ENCODE measurements at places on chromosomes 5 and 9.

GRCh38 chr5:103428411-103428871, 134.1 kb downstream of the NUDT12 start:
- peak; percentile 26 for DNase-seq

- DNase-seq, result peak; percentile 23
Measured at GRCh38 chr9:32579706-32580331, 6.9 kb upstream of the NDUFB6 start.

GRCh38 chr9:124455820-124456219, 5.6 kb downstream of the ADGRD2 start:
- no peak for DNase-seq

DNA sequence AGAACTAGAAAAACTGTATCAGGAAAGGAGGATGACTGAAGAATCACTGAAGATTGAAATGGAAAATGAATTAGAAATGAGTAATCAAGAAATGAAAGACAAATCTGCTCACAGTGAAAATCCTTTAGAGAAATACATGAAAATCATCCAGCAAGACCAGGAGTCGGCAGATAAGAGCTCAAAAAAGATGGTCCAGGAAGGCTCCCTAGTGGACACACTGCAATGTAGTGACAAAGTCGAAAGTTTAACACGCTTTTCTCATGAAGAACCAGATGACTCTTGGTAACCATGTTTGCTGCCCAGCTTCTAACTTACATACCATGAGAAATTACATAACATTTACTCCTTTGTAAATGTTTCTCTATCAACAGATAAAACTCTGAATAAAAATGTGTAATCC, 37.1 kb downstream of the CPLANE1 start:
- DNase-seq, result no peak

GRCh38 chr5:57937025-57937424, 454.4 kb upstream of the ACTBL2 start:
- no peak for DNase-seq

DNA sequence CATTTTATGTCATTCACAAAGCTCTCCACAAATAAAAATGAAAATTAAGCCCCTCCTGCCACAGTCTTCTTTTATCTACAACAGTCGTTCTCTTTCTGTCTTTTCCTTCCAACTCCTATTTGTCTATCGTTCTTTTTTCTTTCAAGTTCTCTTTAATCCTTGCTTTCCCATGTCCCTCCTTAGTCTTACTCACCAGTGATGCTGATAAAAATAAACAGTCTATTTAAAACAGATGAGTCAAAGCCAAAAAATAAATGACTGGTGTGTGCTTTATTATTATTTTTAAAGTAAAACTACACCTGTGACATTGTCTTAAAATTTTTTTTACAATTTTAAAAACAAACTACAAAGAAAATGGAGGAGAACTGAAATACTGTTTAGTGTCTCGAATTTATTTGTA, 137.1 kb upstream of the TMEM161B start:
- DNase-seq, result no peak

DNA sequence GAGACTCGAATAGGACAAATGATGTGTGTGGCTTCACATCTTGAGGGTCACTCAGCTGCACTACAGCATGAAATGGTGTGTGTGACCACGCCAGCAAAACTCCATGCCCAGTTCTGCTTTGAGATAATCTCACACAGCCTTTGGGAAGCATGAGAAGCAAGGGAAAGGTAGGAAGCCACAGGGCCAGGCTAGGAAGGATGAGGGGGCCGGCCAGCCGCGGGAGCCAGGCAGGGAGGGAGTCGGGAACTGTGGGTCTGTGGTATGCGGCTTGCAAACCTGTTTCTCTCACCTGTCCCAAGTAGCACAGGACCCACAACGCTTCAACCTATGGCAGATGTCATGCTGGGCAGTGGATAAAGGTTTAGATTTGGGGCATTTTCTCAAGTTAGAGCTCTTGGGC, 142.0 kb downstream of the HSPA4 start:
- no peak for DNase-seq

DNA sequence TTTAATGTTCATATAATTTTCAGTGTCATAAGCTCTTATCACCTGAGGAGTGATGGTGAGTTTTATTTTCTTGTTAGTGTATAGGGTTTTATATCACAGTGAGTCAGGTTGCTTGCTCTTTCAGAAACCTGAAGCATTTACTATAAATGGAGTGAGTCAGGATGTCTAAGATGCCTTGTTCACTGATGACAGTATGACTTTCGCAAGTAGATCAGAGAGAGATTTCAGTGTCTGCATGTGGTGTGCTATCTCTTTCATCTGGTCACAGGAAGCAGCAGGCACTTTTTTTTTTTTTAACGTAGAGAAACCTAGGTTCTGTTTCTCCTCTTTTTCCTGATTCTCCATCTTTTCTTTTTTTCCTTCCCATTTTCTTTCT, 237.1 kb downstream of the DMRTA1 start:
- no peak for DNase-seq

DNA sequence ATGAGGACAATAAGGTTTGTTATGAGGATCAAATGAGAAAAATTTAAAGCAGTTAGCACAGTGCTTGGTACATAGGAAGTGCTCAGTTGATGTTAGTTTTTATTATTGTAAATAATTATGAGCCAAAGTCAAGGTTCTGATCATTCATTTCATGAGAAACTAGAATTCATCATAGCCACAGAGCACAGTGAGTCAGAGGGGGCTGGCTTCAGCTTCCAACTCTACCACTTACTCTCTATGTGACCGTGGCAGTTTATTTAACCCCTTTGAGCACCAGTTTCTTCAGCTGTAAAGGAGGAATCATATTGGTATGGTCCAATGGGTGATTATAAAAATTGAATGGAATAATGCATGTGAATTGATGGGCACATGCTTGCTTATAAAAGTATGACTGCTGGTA, 39.4 kb downstream of the KLHL3 start:
- DNase-seq, result no peak
